ENCODE measurements at places on chromosomes 3 and 15. TPM values are rescaled to one million over a fixed set of nuclear protein-coding genes. Genes with fewer than 3 reads are reported as not detected.

Gene INSYN1
- total RNA-seq = not detected

Gene PATL2
- total RNA-seq = not detected

Gene GPR149
- not detected for total RNA-seq

- DNase-seq = no peak
Measured at GRCh38 chr3:8094415-8094814, 407.2 kb upstream of the LMCD1 start.

DNA sequence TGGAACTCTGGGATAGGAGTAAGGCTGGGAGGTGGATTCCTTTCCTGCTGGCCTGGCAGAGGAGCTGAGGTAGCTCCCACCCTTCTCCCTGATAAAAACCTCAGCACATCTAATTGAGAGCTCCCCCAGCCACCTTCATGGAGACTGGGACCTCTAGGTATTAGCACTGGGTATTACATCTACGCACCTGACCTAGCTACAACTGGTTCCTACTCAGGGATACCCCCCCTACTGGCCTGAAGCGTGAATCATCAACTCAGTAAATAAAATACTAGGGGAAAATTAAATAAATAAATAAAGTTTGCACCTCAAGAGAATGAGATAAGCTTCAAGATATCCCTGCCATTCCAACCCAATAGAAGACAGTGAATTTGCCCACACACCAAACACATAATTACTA, 140.4 kb downstream of the NEK10 start:
- DNase-seq = no peak

DNA sequence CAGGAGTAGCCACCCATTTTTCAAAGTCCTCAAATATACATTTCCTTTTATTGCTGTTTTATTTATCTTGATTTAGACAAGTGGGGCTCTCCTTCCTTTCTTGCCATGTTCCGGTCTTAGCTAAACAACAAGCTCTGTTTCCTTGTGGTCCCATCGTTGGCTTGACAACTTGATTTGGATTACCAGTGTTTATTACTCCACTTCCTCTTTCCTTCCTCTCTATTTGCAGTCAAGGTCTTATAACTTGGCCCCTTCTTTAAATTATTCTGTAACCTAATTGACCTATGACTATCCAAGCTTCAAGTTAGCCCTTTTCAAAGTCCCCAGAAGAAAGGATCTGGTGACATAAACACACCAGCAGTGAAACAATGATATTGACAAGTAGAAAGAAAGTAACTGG, 130.6 kb upstream of the STT3B start:
- DNase-seq = no peak

DNA sequence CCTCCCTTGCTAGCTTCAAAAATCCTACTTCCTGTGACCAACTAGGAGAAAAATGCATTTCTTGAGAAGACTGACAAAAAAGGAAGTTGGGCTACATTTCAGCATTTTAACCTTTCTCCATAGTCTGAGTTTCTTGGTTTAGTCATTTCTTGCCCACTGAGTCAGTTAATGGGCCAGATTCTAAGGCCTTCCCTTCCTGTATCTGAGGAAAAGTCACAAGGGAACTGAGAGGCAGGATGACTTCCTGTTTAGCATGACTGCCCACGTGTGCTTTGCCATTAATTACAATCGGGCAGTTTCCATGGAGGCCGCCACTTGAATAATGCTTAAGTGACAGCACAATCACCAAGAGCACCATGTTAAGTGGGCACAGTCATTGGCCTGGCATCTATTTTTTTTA, 794.4 kb upstream of the LMCD1 start:
- DNase-seq = no peak

DNA sequence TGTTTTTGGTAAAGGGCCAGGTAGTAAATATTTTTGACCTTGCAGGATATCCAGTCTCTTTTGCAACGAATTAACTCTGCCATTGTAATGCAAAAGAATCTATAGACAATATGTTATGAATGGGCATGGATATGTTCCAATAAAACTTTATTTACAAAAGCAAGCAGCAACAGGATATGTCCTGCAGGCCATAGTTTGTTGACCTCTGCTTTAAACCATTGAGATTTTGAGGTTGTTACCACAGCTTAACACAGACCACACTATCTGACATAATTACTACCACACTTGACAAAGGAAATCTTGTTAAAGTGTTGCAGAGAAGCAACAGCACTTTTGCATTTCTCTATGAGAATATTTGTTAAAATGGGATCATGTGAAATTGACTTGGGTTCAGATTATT, 349.3 kb downstream of the ERC2 start:
- DNase-seq = no peak
